ENCODE measurements at places on chromosomes 5 and 9. TPM values are rescaled to one million over a fixed set of nuclear protein-coding genes. Genes with fewer than 3 reads are reported as not detected.

DNA sequence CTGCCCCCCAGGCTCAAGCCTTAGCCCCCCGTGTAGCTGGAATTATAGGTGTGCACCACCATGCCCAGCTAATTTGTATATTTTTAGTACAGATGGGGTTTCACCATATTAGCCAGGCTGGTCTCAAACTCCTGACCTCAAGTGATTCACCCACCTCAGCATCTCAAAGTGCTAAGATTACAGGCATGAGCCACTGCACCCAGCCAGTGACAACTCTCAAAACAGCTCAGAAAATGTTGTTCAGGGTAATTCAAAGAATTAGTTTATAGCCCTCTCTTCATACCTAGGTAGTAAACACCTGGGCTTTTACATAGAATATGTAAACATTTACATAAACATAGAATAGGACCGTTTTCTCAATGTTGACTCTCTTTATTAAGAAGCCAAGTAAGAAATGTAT is 168.7 kb downstream of the ENC1 start:
- H3K4me3 ChIP-seq: no peak overlapping the region
- DNase-seq: no peak
- H3K4me1 ChIP-seq: no peaks in the 10 kb centered on the region

- H3K36me3 ChIP-seq: no peaks in the 10 kb centered on the region
- H3K4me3 ChIP-seq: no peak overlapping the region
- H3K27me3 ChIP-seq: no peaks in the 10 kb centered on the region
- no peaks in the 10 kb centered on the region for H3K4me1 ChIP-seq
Observed at GRCh38 chr5:152625696-152626095, 220.6 kb upstream of the NMUR2 start.

GRCh38 chr9:33198165-33198564 is 31.0 kb upstream of the B4GALT1 start:
- no peak overlapping the region for H3K4me3 ChIP-seq
- H3K27me3 ChIP-seq: no peaks in the 10 kb centered on the region
- no peaks in the 10 kb centered on the region for H3K36me3 ChIP-seq
- no peak overlapping the region for H3K27ac ChIP-seq
- no peaks in the 10 kb centered on the region for H3K4me1 ChIP-seq
- no peak for DNase-seq

The COL15A1 gene
- total RNA-seq: 0.33 TPM

- DNase-seq: no peak
- no peaks in the 10 kb centered on the region for H3K27me3 ChIP-seq
- no peaks in the 10 kb centered on the region for H3K36me3 ChIP-seq
- H3K27ac ChIP-seq: no peak overlapping the region
Observed at GRCh38 chr5:26572480-26572879, 465.9 kb downstream of the CDH9 start.

DNA sequence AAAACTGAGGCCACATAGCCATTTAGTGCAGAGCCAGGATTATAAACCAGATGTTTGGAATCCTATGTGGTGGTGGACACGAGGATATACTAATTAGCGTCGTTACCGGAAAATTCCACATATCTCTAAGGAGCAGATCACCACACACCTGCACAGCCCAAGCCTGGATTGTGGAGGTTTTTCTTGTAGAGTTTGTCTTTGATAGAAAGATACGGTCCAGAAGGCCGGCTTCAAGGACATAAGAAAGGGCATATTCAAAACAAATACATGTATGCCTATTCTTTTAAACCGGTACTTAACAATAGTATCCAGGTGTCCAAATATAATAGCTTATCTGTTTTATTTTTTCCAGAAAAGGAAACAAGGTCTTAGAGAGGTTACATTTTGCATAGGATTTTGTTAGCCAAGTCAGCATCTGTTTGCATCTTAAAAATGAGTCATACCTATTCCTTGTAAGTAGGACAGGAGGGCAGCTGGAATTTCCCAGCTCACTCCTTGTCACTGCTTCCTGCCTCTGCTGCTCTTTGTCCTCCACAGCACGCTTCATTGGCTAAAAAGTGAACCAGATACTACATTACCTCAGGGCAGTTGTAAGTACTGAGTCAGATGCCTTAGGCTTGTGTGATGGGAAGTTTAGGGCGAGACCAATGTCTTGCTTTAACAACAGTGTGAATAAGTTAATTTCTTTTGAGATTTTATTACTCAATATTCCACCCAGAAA is 3.6 kb downstream of the TMC1 start:
- no peak overlapping the region for H3K27ac ChIP-seq
- peaks cover 5% of the 10 kb centered on the region for H3K4me1 ChIP-seq
- no peaks in the 10 kb centered on the region for H3K27me3 ChIP-seq
- DNase-seq: no peak
- H3K36me3 ChIP-seq: no peaks in the 10 kb centered on the region
- no peak overlapping the region for H3K4me3 ChIP-seq
